ENCODE measurements at places on chromosomes 11 and 22.

DNA sequence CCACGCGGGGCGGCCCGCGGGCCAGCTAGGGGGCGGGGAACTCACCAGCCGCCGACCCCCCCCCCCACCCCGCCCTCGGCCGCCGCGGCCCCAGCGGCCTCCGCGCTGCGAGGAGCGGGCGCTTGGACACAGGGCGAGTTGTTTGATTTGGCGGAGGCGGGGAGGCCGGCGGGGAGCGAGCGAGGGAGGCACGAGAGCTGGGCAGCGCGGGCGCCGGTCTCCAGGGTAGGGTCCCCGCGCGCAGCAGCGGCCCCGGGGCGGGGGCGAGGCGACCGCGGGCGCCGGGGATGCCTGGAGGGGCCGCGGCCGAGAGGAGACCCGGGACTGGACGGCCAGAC lies 64.4 kb downstream of the NAV2 start:
- peak; percentile 2 for DNase-seq

DNA sequence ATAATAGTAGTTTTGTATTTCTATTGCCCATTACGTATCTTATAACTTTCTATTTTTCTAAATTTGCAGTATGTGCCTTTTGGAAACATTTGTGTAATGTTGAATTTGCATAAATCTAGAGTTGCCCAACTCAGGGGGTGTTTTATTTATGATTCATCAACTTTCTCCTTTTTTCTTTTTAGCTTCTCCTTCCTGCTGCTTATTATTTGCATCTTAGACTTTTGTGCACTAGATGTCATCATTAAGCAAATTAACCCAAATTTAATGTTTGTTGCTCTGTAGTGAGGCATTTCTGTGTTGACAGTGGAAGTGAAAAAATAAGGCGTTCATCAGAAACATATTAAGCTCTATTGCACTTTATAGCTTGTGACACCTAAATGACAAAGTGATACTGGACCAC lies 56.2 kb upstream of the ZBED5 start:
- DNase-seq, result no peak

GRCh38 chr11:62122076-62122475 lies 1.7 kb upstream of the INCENP start:
- no peak for DNase-seq

GRCh38 chr22:36541831-36542411 lies 13.0 kb upstream of the EIF3D start:
- DNase-seq, result no peak

DNA sequence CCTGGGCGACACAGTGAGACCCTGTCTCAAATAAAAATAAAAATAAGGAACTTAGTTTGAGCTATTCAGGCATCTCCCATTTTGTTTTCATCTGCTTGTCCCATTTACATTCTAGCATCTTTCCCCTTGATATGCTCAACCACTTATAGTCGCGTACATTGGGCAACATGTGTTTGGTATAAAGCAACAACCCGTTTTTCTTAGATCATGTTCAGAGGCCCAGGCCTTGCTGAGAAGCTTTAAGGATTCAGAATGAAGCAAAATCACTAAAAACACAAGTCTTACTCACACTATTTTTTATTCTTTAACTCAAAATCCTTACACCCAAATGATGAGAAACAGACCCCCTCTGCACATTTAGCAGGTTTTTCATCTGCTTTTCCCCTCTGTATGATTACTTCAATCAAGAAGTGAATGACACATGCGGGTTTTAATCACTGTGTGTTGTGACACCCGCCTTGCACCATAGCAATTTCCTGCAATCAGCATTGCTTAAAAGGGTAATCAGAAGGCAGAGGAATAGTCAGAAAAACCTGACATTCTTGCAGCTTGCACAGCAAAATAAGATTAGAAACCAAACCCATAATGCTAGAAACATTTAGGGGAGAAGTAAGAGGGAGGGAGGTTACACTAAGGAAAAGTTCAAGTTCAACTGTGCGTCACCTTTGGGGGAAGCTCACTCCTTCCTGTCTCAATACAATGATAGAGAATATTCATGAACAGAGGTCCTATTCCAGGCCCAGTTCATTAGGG lies 25.9 kb downstream of the ALG9 start:
- no peak for DNase-seq

DNA sequence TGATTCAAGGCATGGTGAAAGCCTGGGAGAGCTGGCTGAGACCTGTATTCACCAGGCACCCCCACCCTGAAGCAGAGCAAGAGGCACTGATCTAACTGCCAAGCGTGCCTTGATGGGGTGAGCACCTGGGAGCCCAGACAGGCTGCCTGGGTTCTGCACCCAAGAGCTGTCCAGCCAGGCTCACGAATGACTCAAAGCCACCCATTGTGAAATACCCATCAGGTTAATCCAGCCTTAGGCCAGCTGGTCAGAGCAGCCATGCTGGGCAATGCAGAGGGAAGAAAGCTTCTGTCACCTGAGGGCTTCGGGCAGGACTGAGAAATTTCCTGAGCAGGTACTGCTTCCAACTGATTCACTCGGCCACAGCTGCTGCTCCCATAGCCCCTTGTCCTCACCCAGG lies 22.1 kb downstream of the THOC5 start:
- no peak for DNase-seq

- DNase-seq, result no peak
These were observed 55.7 kb upstream of the SHANK2 start for GRCh38 chr11:71307811-71308645.

GRCh38 chr11:98153752-98154151 lies 867.0 kb upstream of the CNTN5 start:
- no peak for DNase-seq

- no peak for DNase-seq
These were observed 15.7 kb upstream of the VPREB1 start for GRCh38 chr22:22228921-22229320.

- DNase-seq, result peak; percentile 60
These were observed 2.4 kb downstream of the SIDT2 start for GRCh38 chr11:117180661-117181585.

DNA sequence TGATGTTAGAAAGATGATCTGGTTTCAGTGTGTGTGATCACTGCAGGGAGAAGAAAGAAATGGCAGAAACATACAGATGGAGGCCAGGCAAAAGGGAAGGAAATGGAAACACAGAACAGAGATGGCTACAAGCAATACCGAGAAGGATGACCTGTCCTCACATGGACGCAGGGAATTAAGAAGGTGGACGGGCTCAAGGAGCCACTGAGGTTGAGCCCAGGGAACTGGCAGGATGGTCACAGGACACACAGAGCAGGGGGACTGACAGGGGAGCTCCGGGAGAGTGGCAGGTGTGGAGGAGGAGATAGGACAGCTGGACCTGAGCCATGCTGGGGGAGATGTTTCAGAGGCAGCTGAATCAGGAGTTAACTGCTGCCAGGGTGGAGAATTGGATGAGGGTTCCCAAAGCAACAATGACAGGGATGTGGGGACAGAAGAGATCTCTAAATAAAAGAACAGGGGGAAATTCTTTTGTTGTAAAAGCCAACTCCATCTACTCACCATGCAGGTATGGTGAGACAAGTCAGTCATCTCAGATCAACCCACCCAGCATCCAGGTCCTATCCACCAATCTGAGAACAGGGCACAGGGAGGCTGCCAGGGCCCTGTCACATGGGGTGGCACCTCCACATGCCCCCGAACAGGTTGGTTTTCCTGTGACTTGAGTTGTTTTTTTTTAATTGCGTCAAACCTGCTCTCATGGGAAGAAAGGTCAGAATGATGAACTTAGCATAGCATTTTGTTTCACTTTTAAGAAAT lies 26.3 kb downstream of the KLHL22 start:
- DNase-seq, result no peak

GRCh38 chr11:121451986-121452608 lies at the start of gene SORL1:
Gene SORL1 (plus strand): TSS chr11:121452314. CDS start chr11:121452332, 18 bp downstream.
- peak; percentile 58 for DNase-seq

Data from NCI-H1436 (cell line).